ENCODE measurements at places on chromosomes 1 and 21.
A peak's percentile ranks its signal among the peaks of the same experiment; 100 is the strongest.

GRCh38 chr1:246971090-246971721 lies 36.7 kb downstream of the ZNF695 start:
- peak; percentile 18 for DNase-seq

DNA sequence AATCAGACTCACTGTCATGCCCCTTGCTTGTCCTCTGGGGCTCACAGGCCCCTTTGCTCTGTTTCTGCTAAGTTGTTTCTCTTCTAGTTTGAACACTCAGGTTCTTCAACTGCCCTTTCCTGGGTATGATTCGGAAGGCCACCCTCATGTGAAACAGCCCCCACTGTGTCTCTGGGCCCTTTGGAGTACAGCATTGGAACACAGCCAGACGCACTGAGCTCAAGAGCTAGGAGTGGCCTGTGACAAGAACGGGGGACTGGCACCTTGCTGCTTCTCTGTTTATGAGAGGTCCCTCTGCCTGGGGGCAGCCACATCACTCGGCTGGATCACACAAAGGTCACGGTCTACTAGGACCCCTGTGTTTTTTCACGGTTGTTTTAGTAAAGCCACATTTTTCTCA lies 114.4 kb upstream of the ZC3H12A start:
- no peak for DNase-seq

- DNase-seq, result no peak
Measured at GRCh38 chr1:16436946-16437474, at the start of gene SPATA21. Gene SPATA21, minus strand, starts transcription at chr1:16437424. Its CDS starts 6,053 bp downstream, at chr1:16431371.

- DNase-seq, result peak; percentile 37
Measured at GRCh38 chr1:56081173-56081572, 498.2 kb downstream of the PLPP3 start.

DNA sequence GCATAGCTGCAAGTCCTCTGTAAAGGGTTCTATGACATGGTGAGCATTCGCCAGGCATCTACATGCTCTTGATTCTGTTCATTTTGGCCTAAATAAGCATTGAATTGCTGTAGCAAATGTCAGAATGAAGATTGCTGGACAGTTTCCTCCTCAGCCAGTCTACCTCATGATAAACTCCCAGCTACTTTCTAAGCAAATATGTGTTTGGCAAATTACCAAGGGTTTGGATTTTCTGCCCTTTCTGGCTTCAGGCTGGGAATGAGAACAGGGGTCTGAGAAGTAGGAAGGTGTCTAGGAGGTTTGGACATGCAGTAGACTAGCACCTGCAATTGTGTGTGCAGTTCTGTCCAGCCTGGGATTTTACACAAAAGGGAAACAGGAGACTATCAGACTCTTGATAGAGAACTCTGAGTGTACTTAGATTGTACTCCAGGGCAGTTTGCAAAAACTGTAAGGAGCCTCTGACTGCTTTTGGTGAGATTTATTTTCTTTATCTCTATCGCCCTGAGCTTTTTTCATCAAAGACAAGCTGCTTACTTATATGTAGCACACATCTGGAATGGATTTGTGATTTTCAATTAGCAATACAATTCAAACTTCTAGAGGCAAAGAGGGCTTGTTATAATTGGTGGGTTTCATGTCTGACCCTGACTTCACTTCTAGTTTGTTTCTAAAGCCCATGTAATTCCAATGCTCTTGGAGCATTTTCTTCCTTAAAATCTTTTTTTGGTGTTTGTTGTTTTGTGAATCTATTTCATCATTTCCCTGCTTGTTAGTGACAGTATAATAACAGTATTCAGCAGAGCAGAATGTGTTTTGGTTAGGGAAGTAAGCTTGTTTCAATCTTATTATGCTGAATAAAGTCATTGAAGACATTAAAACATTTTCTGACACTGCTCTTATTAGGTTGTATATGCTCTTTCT lies 150.8 kb downstream of the VPS13D start:
- no peak for DNase-seq

- peak; percentile 17 for DNase-seq
Measured at GRCh38 chr21:21897275-21897883, 899.2 kb downstream of the NCAM2 start.

DNA sequence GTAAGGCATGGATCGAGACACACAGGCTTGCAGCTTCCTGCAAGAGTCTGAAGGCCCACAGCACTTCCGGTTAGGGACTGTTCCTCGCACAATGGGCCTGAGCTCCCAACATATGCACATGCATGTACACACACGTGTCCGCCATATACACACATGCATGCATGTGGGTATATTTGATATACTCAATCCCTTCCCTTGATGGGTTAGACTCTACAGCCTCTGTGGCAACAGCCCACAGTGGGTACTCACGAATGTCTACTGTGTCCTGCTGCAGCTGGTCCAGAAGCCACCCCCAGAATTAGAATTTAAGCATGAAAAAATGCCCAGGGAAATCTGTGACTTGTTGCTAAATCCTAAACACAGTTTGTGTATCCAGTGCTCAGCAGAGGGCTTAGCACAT lies 9.9 kb downstream of the F3 start:
- DNase-seq, result no peak

DNA sequence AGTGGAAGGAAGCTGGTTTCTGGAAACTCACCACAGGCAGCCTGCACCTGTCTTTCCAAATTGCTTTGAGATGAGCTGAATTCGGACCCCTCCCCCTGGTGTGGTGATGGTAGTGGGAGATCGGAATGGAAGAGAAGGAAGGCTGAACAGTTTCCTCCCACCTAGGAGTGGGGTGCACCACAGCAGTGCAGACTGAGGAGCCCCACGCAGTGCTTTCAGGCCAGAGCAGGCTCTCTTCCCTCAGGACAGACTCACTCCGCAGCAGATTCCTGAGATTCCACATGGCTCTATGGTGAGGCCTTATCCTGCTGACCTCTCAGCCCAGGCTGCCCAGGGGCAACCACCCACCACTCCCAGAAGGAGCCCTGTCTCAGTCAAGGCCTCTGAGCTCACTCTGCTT lies 80.9 kb downstream of the ATP1A1 start:
- no peak for DNase-seq

- DNase-seq, result no peak
Measured at GRCh38 chr1:114512595-114513280, 1.7 kb upstream of the TRIM33 start.

DNA sequence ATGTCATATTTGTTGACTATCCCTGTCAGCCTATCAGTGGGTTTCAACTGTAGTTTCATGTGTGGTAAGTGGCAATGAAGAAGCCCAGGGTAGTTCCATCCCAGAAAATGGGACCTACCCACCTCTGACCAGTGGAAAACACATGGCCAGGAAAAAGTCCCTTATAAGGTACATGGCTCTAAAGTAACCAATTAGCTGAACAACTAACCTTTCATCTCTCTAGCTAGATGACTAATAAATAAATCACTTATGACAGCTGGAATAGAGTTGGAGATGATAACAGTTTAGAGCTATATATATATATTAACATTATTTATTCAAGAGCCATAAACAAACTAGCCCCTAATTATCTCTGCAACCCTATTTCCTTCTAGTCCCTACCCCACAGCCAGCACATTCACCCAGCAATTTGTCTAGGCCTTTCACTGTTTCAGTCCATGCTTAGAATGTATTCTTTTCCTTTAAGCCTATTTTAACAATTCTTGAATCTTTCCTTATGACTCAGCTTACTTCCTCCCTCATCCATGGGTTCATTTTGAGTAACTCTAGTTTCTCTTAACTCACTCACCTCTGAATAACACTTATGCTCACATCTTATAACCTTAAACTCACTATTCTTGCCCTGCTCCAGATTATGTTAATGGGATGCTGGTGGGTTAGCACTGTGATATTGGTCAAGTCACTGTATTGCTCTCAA lies 83.7 kb downstream of the TNFSF18 start:
- no peak for DNase-seq

All from astrocyte of the spinal cord (primary cell).